ENCODE measurements at places on chromosomes 4 and X.

DNA sequence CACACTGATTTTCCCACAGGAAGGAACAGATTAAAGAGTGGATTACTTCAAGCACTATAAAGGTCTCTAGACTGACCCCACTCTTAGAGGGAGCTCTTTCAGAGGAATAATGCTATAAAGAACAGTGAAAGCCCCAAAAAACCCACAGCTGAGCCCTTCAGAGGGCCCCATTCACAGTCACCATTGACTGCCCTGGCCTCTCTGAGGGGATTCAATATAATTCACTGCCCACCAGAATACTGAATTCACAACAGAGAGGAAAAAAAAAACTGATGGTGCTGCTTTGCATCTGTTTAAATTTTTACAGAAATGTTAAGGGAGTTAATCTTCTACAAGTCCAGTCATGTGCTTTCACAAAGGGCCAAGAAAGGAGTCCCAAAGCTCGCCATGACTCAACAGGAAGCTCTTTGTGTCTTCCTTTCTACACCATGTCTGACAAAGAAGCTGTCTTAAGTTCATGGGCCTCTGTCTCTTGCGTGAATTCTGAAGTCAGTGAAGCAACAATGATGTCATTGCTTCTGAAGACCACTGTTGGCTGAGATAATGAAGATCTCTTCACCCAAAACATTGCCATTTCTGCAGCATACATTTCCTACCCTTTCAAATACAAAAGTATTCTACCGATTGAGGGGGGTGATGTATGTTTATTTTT is 174.9 kb downstream of the ADAMTS3 start:
- no peak for DNase-seq

DNA sequence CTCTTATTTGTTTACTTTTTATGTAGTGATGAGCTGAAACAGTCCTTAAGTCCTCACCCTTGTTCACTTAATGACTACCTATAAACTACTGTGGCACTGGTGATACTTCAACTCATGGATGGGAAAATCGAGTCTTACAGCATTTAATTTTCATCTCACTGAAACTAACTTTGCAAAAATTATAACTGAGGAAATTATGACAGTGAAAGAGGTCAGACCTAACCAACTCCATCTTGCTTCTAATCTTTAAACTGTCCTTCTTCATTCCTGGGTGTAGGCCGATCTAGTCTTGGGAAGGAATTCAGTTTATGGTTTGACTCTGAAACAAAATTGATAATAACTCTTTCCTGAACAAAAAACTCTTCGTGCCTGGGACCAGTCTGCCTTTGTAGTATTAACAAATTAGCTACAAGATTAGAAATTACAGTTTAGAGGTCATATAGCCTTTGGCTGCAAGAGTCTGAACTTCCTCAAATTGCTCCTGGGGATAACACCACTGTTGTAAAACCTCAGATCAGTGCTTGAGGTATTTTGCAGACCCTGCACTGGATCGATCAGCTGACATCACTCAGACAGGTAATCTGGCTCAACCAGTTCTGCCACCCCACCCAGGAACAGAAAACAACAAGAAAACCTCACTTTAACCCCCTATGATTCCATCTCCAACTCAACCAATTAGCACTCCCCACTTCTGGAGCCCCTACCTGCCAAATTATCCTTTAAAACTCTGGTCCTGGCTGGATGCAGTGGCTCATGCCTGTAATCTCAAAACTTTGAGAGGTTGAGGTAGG is 995.7 kb upstream of the PRKX start:
- DNase-seq = no peak

DNA sequence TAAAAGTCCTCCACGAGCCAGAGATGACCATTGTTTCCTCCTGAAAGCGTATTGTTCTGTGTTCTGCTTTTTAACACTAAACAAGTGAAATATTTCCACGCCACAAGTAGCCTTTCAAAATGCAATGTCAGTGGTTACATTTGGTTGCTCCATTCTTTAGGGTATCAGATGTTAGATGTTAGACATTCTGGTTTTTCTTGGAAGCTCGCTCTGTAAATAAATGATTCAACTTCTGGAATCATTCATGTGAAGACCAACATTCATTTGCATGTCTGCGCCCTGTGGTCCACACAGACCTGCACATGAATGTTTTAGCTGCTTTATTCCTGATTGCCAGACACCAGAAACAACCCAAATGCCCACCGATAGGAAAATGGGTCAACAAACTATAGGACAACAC is 38.0 kb upstream of the HELT start:
- no peak for DNase-seq

DNA sequence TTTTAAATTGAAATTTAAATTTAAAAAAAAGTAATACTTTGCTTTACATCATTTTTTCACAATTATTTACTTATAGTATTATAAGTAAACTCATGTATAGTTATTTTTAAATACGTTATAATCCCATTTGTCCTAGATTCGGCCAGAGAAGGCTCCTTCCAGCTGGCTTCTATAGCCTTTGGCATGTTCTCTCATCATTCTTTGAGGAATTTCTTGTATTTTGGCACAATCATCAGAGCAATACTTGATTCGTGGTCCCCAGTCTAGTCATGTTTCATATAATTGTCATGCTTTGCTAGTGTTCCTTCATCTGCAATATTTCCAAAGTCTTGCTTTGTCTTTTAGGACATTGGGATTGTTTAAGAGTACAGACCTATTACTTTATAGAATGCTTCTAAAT is 1037.9 kb upstream of the AGA start:
- DNase-seq = no peak

DNA sequence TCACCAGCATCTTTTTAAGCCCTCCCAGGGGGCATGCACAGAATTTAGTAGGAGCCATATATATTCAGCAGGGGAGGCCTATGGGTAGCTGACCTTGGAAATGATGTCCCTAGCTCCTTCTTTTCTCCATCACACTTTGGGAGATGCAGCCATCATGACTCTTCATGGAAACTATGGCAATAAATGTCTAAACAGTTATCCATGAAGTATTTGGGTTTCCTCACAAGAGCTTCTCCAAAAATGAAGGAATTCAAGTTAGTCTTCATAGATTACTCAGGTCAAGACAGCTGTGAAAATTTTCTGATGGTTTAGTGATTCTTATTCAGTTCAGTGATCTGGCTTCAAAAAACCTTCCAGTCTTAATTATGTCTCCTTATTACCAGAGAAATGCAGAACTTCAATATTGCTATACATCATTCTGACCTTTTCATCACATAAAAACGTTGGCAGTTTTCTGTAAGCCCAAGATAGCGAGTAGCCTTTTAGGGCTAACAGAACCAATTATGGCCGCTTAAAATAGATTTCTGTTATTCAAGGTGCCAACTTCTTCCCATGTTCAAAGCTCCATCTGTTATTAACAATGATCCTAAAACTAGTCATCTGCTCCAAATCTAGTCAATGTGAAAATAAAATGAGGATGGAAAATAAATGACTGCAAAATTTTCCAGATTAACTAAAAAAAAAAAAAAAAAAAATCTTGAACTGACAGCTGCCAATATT is 52.5 kb downstream of the TMEM156 start:
- no peak for DNase-seq

- DNase-seq = no peak
Measured at GRCh38 chr4:111712093-111712677, 433.1 kb upstream of the FAM241A start.

- DNase-seq = no peak
Measured at GRCh38 chrX:154019061-154019621, 561 bp downstream of the IRAK1 start.

DNA sequence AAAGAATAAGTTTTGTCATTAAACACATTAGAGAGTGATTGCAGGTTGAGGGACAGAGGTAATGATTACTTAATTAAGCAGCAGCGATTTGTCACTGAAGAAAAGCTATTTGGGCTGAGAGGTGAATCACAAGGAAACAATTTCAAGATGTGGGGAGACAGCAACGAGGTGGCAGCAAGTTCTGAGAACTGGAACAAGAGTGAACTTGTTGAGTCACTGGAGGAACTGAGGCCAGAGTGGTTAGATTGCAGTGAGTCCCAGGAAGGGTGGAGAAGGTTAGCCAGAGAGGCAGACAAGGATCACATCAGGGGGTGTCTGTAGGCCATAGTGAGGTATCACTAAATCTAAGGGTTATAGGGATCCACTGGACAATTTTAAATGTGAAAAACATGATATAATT is 57.9 kb upstream of the TMPRSS11A start:
- DNase-seq = no peak

DNA sequence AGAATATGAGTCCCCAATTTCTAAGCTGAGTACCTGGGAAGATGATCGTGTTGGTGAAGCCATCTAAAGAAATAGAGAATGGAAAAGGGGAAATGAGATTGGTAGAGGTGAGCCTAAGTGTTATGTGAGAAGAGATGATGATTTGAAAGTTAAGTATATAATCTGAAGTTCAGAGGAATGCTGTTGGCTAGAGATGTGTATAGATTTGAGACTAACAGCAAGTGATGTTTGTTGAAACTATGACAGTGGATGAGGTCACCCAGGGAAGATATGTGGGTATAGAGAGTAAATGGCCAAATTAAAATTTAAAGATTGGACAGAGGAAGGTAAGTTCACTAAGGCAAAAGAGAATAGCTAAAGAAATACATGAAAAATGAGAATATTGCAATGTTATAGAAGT is 324.2 kb downstream of the MAPK10 start:
- DNase-seq = no peak

DNA sequence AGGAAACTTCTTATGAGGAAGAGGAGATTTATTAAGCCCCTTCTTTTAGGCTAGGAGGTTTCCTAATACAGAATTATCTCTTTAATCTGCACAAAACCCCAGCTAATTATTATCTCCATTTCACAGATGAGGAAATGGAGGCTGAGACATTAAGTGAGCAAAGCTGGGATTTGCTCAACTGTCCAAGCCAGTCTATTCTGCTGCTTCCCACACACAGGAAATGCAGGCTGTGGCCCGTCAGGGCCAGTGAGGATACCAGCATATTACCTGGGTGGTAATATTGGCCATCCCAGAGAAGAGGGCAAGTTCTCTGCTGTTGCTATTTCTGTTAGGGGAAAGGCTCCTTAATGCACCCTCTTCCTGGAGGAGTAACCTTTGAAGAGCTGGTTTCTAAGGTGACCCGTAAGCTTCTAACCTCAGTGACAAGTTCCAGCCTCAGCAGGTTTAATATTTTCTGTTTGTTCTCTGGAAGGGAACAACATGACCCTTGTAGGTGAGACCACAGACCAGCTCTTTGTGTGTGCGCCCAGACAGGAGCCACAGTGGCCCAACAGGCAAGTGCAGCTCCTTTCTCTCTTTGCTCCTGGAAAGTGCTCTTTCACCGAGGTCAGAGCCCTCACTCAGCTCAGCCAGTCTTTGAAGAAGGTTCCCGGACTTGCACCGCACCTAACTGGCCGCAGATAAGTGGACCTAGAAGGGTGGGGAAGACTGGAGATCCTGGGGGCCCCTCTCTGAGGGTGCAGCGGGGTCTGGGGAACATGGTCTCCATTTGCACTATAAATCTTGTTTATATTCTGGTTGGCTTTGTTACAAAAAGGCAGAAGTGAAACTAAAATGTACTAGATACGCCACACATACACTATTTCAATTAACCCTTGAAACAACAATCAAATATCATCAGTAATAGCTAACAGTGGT is 35.5 kb downstream of the TBC1D9 start:
- DNase-seq = no peak

- no peak for DNase-seq
Measured at GRCh38 chrX:109360301-109360700, 121.6 kb downstream of the GUCY2F start.

- no peak for DNase-seq
Measured at GRCh38 chr4:42104521-42104920, 47.9 kb downstream of the BEND4 start.

DNA sequence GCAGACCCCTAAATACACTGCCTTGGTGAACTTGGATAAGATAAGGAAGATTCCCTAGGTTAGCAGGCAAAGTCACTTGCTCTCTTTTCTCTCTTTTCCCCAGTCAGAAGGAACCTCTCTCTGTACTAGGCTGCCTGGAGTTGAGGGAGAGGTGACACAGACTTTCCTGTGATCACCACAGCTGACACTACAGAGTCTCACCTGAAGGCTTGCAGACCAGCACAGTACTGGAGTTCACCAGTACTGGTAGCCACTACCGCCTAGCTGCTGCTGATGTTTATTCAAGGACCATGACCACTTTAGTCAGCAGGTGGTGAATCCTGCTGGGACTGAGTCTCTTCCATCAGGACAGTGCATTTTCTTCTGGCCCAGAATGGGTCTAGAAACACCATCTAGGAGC is 63.3 kb downstream of the PTPN13 start:
- DNase-seq = no peak

DNA sequence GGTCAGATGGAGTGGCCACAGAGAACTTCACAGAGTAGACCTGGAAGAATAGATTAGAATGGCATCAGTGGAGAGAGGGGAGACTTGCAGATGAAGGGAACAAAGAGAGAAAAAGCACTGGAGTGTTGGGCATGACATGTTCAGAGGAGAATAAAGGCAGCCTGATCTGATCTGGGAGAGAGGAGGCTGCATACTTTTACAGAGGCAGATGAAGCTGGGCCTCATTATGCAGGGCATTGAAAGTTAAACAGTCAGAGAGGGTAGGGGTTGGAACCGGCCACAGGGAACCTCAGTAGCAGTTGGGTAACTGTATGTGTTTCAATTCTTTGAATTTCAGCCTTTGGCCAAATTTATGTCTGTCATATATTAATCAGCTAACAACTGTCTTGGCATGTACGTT is 61.2 kb downstream of the SH3BGRL start:
- DNase-seq = no peak

- DNase-seq = no peak
Measured at GRCh38 chr4:111991797-111992196, 153.5 kb upstream of the FAM241A start.

DNA sequence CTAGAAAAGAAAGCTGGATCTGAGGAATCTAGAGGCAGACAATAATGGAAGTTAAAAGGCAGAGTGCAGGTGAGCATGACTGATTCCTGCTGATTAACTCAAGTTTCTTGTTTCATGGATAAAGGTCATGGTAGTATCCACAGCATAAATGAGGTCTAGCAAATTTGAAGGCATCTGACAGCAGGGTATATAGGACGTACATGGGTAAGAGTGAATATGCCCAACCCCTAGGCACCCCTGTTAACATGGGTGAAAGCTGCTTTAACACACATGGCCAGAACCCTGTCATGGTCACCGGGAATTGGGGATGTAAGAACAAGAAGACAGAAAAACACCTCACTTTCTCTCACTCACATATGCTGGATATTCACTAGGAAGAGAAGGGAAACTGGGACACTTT is 25.0 kb downstream of the NLRP2B start:
- no peak for DNase-seq

DNA sequence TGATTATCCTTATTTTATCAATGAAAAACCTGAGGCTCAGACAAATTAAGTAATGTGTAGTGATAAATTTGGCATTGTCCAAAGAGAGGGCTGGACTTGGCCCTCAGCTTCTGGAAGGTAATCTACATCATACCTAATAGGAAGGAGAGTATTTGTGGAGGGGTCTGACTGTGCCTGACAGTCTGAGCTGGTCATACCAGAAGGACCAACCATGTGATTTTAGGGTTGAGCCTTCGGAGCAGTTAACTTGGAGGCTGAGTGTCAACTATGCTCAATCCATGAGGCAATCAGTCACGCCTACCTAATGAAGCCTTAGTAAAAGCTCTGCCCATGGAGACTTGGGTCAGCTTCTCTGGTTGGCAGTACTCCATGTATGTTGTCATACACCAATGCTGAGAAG is 136.4 kb downstream of the CPE start:
- no peak for DNase-seq

Measured in naive thymus-derived CD4-positive, alpha-beta T cell (primary cell).